ENCODE measurements at places on chromosomes 5 and 9. TPM values are rescaled to one million over a fixed set of nuclear protein-coding genes. Genes with fewer than 3 reads are reported as not detected.

ISL1 gene
- polyA plus RNA-seq, result 0.46 TPM

- no peak for DNase-seq
Observed at GRCh38 chr5:123207081-123207537, 118.1 kb downstream of the PRDM6 start.

DMAC1 gene
- polyA plus RNA-seq, result 20.6 TPM

GRCh38 chr9:118533101-118533500, 828.9 kb downstream of the TLR4 start:
- DNase-seq, result no peak

DNA sequence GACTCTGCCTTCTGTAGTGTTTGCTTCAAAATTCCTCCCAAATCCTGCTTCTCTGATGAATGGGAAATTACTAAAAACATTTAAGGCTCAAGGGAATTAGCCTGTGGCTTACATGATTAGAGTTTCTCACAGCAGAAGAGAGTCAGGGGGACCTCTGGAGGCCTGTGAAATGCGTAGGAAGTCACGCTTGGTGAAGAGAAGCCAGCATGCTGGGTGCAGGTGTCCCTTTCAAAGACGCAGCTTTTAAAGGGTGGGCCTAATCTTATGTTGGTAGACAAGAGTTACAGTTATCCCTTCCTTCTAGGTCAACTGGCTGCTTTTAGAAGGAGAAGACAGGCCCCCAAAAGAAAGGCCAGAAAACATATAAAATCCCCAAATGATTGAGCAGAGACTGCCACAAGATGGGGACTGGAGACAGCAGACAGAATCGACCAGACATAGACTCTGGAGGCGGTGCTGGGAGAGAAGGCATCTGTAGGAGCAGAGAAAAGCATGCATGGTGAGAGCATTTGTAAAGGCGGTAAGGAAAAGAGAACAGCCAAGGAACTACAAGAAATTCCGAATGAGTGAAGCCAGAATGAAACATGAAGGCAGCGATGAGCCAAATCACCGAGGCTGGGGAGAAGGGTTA, 42.3 kb downstream of the B4GALT1 start:
- DNase-seq, result no peak

GRCh38 chr9:136349546-136349945, 14.0 kb downstream of the DNLZ start:
- no peak for DNase-seq

CDKN2B gene
- polyA plus RNA-seq, result 84.1 TPM

PARP8 gene
- polyA plus RNA-seq, result 1.8 TPM

DNA sequence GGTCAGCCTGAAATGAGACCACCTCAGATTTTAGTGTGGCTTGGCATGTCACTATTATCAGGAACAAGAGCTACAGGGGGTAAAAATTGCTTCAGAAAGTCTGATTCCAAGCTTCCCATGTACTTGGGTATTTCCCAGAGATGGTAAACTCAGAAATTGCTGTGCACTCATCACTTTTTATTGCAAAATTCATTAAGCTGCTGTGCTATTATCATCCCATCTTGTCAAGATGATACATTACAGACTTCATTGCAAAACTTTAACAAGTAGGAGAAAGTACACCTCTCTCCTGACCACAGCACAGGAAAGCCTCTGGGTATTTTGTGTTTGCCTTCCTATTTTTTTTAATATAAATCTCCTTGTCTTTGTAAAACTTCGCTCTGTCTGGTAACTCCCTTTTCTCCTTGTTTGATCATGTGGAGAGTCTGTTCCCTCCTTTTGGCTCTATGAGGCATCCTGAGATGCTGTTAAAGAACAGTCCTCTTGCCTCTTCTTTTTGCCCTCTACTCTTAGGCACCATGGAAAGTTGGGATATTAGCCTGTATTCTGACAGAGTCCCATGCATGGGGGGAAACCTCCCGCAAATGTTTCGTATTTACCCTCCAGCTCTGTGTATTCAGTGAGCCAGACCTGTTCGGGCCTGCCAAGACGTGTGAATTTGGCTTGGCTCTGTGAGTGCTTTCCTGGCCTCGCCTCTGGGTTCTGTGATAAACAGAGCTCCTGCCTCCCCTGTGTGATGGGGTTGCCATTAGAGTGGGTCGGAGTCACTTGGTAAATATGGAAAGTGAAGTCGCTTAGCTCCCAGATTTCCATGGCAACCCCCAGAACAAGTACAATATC, 260.7 kb downstream of the NR3C1 start:
- peak; percentile 81 for DNase-seq

PCDHGA4 gene
- 0.47 TPM for polyA plus RNA-seq

- DNase-seq, result no peak
Observed at GRCh38 chr9:268616-269015, 54.0 kb downstream of the DOCK8 start.

- peak; percentile 69 for DNase-seq
Observed at GRCh38 chr5:64165500-64166200, at the start of gene RNF180. RNF180 (plus strand) TSS chr5:64165843; CDS start chr5:64200808, 34,965 bp downstream.

DNA sequence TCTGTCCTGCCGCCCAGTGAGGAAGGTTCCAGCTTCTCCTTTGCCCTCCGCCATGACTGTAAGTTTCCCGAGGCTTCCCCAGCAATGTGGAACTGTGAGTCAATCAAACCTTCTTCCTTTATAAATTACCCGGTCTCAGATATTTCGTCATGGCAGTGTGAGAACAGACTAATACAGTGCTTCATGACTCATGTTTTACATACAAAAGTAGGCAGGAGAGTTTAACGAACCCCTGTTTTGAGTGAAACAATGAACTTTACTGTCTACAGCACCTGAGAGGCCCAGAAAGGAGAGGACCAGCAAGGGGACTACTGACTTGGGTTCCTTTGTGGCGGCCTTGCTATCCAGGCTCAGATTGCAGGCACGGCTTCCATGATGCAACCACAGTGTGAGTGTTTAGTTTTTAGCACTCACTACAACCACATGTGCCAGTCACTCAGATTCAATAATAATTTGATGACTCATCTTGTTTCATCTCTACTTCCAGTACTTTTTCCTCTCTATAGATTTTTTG, 139.1 kb upstream of the CLINT1 start:
- DNase-seq, result no peak

GRCh38 chr5:91443761-91444467, 60.8 kb upstream of the ARRDC3 start:
- no peak for DNase-seq

- DNase-seq, result no peak
Observed at GRCh38 chr5:68087866-68088265, 127.7 kb upstream of the PIK3R1 start.

CCDC152 gene
- polyA plus RNA-seq, result 2.4 TPM

TMOD1 gene
- polyA plus RNA-seq, result 4.2 TPM

- no peak for DNase-seq
Observed at GRCh38 chr5:141084487-141084989, 9.9 kb upstream of the PCDHB2 start.

GRCh38 chr5:111656580-111656979, 100.4 kb downstream of the NREP start:
- no peak for DNase-seq

GRCh38 chr5:16975950-16976624, 40.0 kb upstream of the MYO10 start:
- DNase-seq, result no peak

DNA sequence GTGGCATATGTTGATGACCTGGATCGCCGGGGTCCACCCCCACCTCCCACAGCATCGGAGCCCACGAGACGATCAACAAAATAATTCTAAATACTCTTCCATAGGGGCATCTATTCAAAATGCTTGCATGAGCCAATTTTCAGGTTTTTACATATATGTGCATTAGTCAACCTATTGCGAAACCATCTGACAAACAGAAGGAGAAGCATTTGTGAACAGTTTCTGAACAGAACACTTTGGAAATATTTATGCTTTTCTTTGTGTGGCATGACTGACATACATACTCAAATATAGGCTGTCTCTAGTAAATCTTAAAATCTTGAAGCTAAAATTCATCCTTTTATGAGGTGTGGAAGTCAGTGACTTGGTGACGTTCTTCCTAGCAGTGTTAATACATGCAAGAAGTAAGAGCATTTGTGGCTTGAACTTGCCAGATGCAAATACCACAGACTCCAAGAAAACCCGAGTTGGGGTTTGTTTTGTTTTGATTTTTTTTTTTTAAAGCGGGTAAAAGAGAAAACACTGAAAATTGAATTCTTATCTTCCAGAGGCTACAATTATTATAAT, 5.3 kb downstream of the GPR151 start:
- DNase-seq, result no peak

DNA sequence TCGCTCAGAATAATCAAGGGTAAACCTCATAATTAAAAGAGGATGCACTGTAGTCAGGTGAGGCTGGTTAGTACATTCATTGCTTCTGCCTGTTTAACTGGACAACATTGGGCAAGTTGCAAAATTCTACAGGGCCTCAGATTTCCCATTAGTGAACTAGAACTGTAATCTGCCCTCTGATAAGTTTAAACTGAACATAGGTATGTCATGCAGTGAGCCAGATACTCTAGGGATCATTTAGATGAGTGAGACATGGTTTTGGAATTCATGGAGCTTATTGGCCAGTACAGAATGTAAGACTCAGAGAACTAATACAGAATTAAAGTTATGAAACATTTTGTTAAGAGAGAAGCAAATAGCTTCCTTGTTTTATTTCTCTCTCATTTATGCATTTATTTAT, 35.9 kb downstream of the RNF44 start:
- DNase-seq, result no peak

PPP3R2 gene
- polyA plus RNA-seq, result not detected

DNA sequence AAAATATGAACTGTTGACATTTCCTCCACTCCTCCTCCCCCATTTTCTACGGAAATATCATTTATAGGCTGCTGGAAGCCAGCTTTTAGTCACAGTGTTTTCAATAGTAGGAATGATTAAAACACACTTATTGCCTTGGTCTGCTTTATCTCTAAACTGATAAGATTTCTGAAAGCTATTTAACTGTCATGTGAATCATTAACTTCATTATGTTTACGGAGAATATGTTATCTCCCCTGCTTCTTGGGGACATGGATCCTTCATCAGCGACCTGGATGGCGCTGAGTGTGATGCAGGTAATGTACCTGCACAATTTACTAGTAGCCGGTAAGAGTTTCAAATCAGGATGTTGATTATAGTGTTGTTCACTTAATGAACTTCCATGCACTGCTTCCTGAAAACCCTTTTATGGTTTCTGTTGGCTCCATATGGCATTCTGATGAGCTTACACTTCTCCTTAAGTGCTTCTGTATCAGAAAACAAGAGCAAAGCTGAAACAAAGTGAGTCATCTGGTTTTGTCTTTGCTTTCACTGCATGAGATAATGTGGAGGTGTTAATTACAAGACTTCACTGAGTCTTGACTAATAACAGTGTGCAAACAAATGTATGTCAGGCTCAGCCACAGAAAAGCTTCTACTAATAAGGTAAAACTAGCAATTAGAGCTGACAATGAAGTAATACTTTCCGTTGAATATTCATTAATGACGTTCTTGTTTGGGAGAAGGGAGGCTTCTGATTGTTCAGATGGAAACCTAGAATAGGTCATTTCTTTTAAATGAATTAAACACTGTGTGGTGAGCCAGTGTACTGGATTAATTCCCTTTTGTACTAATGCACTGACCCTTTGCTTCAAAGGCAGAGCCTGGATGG, 162.4 kb upstream of the ZNF608 start:
- DNase-seq, result no peak

- DNase-seq, result no peak
Observed at GRCh38 chr5:143017541-143017940, 247.4 kb downstream of the ARHGAP26 start.

DNA sequence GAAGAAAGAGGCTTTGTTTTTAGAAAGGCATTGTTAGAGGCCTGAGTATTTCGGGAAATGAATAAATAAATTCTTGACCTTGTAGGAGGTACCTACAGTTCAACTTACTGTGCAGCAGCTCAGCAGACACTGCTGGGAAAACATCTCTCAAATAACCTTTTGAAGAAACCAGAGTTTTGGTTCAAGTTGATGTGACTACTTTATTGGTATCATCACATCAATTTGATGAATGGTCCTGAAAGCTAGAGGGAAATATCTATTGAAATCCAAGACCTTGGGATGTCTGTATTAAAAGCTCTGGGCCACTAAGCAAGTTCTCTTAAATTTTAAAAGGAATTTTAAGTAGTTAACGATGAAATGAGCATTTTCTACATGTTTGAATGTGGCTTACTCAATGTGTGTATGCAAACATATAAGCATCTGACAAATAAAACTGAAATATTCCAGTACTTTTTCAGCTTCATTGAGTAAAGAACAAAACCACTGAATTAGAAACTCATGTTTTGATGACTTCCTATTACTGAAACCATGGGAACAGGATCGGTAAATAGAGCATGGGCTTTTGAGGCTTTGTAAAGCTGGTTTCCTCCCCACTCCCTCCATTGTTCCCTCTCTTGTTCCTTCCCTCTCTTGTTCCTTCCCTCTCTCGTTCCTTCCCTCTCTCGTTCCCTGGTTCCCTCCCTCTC, 36.7 kb downstream of the SLC27A6 start:
- DNase-seq, result no peak

FABP6 gene
- 2.1 TPM for polyA plus RNA-seq

RAB24 gene
- 35.4 TPM for polyA plus RNA-seq

PTPN3 gene
- 12.6 TPM for polyA plus RNA-seq

DNA sequence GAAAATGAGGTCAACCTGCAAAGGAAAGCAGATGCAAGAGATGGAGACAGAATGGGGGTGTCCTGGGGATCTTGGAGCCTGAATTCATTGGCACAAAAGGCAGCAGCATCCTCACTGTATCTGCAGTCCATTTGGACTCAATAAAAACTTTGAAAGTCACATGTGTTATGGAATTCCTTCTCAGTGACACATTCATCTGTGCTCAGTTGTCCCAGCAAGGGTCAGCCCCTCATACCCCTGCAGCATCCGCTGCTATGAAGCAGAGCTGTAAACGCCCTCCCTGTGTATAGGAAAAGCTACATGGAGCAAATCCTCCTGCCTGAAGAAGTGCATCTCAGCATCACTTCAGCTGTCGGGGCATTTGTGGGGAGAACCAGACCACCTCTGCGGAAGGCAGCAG, 14.5 kb upstream of the RARS1 start:
- DNase-seq, result no peak

DNA sequence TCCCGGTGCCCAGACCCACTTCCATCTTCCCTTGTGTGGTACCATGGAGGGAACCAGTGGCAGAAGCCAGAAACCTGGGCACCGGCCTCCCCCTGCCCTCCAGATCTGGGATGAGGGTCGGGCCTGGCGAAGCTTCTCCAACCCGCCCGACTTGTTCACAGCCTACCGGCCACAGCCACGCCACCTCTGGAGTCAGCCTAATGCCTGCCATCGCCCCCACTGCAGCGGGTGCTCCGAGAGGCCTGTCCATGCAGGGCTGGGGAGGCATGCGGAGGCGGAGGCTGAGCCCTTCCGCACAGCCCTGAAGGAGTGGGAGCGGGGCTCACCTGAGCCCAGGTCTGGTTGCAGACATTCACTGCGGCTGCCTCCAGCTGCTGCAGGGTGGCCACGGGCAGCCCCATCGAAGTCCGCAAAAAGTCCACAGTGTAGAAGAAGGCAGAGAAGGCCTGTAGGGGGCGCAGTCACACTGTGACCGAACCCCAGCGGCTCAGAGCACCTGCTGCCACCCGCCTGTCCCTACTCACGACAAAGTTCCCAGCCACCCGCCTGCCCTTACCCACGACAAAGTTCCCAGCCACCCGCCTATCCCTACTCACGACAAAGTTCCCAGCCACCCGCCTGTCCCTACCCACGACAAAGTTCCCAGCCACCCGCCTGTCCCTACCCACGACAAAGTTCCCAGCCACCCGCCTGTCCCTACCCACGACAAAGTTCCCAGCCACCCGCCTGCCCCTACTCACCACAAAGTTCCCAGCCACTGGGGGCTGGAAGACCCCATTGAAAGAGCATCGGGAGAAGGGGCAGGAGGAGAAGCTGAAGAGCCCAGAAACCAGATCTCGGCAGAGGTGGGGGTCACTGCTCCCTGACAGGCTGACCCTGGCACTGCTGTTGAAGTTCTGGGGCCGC, 3.8 kb upstream of the NPDC1 start:
- no peak for DNase-seq

GRCh38 chr5:154371687-154372086, 74.1 kb upstream of the SAP30L start:
- DNase-seq, result no peak

All from sigmoid colon (tissue), 7 donors.